ENCODE measurements at places on chromosomes 6 and 20.

DNA sequence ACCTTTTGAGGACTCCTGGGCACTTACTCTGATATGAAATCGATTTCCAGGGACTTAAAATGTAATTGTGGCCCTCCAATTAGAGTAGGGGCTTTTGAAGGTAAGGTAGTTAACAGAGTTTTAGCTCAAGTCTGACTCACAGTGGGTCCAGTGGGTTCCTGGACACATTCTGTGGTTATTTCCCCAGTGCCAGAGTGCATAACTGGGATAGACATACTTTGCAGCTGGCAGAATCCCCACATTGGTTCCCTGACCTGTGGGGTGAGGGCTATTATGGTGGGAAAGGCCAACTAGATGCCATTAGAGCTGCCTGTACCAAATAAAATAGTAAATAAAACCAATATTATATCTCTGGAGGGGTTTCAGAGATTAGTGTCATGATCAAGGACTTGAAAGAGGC is 243.8 kb upstream of the EPHA7 start:
- DNase-seq, result no peak

DNA sequence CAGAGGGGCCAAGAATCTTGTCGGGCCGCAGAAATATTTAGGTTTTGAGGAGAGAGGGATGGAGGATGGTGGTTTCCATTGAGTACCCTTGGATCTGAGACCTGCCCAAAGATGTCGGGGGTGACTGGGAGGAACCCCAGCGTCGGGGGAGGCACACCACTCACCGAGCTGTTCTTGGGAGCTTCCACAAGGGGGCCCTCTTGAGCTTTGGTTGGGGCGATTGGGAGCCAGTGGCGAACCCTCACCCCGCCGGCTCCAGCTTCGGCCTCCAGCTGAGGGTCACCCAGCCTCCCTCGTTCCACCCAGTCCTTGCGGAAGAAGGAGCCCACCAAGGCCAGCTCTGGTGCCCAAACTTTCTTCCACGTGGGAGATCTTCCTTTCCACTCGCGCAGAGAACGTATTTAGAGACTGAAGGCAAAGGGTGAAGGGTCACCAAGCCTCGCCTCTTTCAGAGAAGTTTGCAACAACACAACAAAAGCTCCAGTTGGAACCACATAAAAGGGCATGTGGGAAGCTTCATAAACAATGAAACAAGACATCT is 33.6 kb downstream of the APCDD1L start:
- DNase-seq, result peak; percentile 58

GRCh38 chr6:163416557-163417253 is 2.2 kb downstream of the QKI start:
- peak; percentile 91 for DNase-seq

GRCh38 chr20:36778831-36779655 is 5.5 kb upstream of the DSN1 start:
- no peak for DNase-seq

- no peak for DNase-seq
Measured at GRCh38 chr20:62796699-62797491, 622 bp downstream of the MRGBP start.

GRCh38 chr6:7805850-7806214 is 79.9 kb downstream of the BMP6 start:
- DNase-seq, result peak; percentile 55

GRCh38 chr6:42185597-42185996 is 9.2 kb downstream of the GUCA1B start:
- no peak for DNase-seq

GRCh38 chr6:169619650-169620049 is 82.2 kb downstream of the WDR27 start:
- peak; percentile 52 for DNase-seq

- DNase-seq, result no peak
Measured at GRCh38 chr6:11262242-11262641, 29.8 kb upstream of the NEDD9 start.

- DNase-seq, result no peak
Measured at GRCh38 chr6:70241991-70242420, 60.9 kb downstream of the COL9A1 start.

GRCh38 chr6:12359036-12359435 is 68.9 kb downstream of the EDN1 start:
- DNase-seq, result no peak

Measured in fibroblast of skin of scalp (primary cell).